Stimulated activated CD8-positive, alpha-beta memory T cell treated with anti-CD3 and anti-CD28 coated beads, Interleukin-12 subunit alpha, Interleukin-12 subunit beta, amount 100 ng/mL, for 4 hours (primary cell): ENCODE measurements at places on chromosomes 12 and 14.

GRCh38 chr12:65597527-65597926, 226.8 kb upstream of the HMGA2 start:
- DNase-seq: no peak

DNA sequence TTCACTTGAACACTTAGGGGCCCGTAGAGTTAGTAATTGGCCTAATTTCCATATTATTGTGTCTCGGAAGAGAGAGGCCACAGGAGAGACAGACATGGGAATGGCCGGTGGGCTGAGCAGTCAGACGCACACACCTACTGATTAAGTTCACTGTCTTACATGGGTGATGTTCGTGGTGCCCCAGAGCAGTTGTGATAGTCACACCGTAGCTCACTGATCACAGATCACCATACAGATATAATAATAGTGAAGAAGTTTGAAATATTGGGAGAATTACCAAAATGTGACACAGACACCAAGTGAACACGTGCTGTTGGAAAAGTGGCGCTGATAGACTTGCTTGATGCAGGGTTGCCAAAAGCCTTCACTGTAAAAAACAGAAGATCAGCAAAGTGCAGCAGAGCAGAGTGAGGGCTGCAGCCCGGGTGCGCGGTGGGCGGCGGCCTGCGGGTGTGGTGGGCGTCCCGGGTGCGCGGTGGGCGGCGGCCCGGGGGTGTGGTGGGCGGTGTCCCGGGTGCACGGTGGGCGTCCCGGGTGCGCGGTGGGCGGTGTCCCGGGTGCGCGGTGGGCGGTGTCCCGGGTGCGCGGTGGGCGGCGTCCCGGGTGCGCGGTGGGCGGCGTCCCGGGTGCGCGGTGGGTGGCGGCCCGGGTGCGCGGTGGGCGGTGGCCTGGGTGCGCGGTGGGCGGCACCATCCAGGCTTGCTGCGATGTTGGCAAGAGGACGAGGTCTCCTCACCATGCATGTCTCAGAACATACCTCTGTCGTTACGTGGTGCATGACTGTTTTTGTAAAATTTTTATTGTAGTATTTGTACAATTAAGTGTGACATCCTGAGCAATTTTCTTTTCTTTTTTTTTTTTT, 34.3 kb upstream of the TEX22 start:
- peak; percentile 17 for DNase-seq

GRCh38 chr12:95766356-95767019, 24.1 kb downstream of the NTN4 start:
- DNase-seq: no peak

DNA sequence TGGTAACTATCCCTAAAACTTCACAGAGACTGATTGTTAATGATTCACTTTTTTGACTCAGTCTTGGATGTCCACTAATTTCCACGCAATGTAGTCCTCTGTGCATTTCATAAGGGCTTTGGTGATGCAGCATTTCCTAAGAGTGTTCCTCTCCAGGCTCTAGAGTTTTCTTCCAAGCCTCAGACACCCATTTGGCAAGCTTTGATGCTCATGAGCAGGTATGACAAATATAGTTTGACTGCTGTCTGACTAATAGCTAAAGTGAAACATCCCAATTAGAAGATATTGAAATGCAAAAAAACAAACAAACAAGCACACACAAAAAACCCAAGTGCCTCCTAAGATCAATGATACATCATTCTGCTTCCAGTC, 1.5 kb upstream of the VAMP1 start:
- no peak for DNase-seq

- DNase-seq: no peak
These were observed 25.5 kb downstream of the NKX2-8 start for GRCh38 chr14:36556811-36557433.

GRCh38 chr12:96814200-96814599, 92.9 kb upstream of the NEDD1 start:
- no peak for DNase-seq

DNA sequence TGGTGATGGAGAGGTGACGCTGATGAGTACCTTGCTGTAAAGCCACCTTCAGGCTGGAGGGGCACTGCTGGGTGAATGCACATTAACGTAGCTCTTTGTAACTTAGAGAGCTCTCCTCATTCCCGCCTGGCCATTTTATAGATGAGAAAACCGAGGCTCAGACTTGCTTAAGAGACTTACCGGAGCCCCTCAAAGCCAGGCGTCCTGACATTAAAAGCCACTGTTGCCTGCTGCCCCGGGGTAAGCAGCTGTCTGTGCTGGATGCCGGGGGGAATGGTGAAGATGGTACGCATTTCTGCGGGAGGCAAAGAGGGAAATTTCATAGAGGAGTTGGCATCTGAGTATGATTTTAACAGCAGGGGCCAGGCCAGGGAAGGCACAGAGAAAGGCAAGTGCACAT, 49.6 kb upstream of the VRK1 start:
- DNase-seq: no peak

DNA sequence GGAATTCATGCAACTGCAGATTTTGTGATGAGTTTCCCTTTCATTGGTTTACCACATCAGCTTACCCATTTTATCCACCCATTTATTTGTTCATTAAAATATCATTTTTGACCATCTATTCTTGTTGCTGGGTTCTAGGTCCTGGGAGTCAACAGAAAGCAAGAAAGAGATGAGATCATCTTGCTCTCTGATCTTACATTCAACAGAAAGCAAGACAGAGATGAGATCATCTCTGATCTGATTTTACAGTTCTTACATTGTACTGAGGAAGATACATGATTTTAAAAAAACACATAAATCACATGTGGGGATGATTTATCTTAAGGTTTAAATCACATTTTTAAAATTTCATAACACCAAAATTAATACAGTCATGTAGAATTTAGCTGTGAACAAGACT, 2.3 kb downstream of the TAS2R46 start:
- DNase-seq: no peak

- no peak for DNase-seq
These were observed 37.5 kb downstream of the EID3 start for GRCh38 chr12:104340925-104341611.

GRCh38 chr12:128783129-128783574, 40.6 kb downstream of the SLC15A4 start:
- no peak for DNase-seq

GRCh38 chr12:58917699-58918468, 2.4 kb downstream of the LRIG3 start:
- DNase-seq: no peak

DNA sequence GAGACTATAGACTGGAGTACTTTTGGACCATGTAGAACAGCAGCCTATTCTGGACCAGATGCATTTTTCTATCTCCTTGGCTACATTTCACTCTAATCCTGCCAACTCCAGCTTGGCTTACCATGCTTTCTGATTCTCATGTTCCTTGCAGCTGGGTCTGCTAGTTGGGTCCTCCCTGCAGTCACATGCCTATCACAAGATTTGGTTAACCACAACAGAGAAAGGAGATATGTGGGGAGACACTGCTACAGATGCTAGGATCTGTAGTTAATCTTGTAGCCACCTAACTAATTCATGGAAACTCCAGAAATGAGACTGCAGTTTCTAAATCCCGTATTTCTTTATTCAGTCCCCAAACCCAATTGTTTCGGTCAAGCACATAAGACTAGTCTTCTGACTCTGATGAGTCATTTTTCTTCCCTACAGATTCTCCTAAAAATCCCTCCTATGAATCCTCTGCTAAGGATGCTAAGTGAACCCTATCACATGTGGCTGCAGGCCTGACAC, 410.6 kb downstream of the DAD1 start:
- DNase-seq: no peak

GRCh38 chr12:100995201-100995600, 200.6 kb downstream of the ANO4 start:
- DNase-seq: no peak

- DNase-seq: no peak
These were observed 49.3 kb downstream of the EEA1 start for GRCh38 chr12:92879698-92880322.
